ENCODE measurements at places on chromosomes 7 and 10. TPM values are rescaled to one million over a fixed set of nuclear protein-coding genes. Genes with fewer than 3 reads are reported as not detected.

The BHLHA15 gene
- total RNA-seq, result not detected

The AKR1C8 gene
- not detected for total RNA-seq

The CTAGE8 gene
- not detected for total RNA-seq

The SFRP5 gene
- not detected for total RNA-seq

The HIBADH gene
- total RNA-seq, result 36.6 TPM

The SUPV3L1 gene
- 24.4 TPM for total RNA-seq

The CHAT gene
- not detected for total RNA-seq

The ENTPD1 gene
- not detected for total RNA-seq

GRCh38 chr10:71842422-71842821 lies 8.6 kb downstream of the PSAP start:
- H3K4me3 ChIP-seq, result no peak overlapping the region
- no peaks in the 10 kb centered on the region for H3K27me3 ChIP-seq
- H3K36me3 ChIP-seq, result peaks cover 7% of the 10 kb centered on the region
- DNase-seq, result no peak

GRCh38 chr7:71846160-71846559 lies 566.0 kb downstream of the CALN1 start:
- H3K27me3 ChIP-seq, result no peaks in the 10 kb centered on the region
- no peak overlapping the region for H3K4me3 ChIP-seq
- no peak for DNase-seq
- no peaks in the 10 kb centered on the region for H3K36me3 ChIP-seq
- H3K4me1 ChIP-seq, result no peaks in the 10 kb centered on the region

- H3K4me3 ChIP-seq, result peak overlapping the region; percentile 80
- H3K4me1 ChIP-seq, result 0 out of 2 replicates have a peak, but pooled peaks cover 1% of the 10 kb centered on the region
- peak overlapping the region; percentile 81 for H3K27ac ChIP-seq
- H3K36me3 ChIP-seq, result no peaks in the 10 kb centered on the region
- H3K27me3 ChIP-seq, result no peaks in the 10 kb centered on the region
Measured at GRCh38 chr7:155003376-155004214, 671 bp upstream of the PAXIP1 start.

DNA sequence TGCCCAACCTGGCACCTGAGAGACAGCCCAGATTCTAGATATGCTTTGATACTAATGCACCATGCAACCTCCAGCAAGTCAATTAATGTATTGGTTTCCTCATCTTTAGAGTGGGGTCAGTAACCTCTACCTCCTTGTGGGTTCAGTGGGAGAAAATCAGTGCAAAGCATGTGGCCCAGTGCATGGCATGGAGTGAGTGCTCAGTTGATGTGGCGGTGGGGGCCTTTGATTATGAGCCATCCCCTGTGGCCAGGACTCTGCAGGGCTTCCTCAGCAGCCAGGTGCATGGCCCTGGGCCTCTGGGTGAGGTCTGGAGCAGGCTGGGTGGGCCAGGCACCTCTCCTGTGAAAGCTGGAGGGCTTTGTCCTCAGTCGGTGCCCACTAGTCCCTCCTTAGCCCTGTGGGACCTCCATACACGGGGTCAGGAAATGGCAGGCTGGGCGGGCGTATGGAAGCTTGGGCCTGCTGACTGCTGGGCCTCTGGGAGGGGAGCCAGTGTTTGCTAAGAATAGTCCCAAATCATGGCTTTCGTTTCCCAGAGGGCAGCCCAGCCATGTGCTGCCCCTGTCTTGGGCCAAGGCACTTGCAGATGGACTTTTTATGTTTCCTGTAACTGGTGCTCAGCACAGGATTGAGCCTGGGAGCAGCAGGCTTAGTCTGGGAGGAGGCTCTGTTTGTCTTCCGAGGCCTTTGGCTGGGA lies 3.4 kb downstream of the PALD1 start:
- no peak for DNase-seq
- peaks cover 62% of the 10 kb centered on the region for H3K27me3 ChIP-seq
- no peak overlapping the region for H3K27ac ChIP-seq
- no peak overlapping the region for H3K4me3 ChIP-seq
- H3K4me1 ChIP-seq, result no peaks in the 10 kb centered on the region
- H3K36me3 ChIP-seq, result no peaks in the 10 kb centered on the region

DNA sequence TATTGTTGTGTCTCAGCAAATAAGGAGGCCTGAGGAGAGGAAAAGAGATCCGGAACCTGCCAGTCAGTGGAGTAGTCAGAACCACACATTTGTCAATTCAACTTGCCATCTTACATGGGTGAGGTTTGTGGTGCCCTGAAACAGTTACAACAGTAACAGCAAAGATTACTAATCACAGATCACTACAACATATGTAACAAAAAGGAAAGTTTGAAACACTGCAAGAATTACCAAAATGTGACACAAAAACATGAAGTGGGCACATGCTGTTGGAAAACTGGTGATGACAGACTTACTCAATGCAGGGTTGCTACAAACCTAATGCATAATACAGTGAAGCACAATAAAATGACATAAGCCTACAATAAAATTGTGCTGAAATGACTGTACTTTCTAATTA lies 89.4 kb downstream of the LRRN3 start:
- H3K27ac ChIP-seq, result no peak overlapping the region
- no peaks in the 10 kb centered on the region for H3K36me3 ChIP-seq
- no peak overlapping the region for H3K4me3 ChIP-seq
- no peak for DNase-seq

- no peak overlapping the region for H3K4me3 ChIP-seq
- H3K27me3 ChIP-seq, result no peaks in the 10 kb centered on the region
- DNase-seq, result no peak
- no peak overlapping the region for H3K27ac ChIP-seq
- no peaks in the 10 kb centered on the region for H3K36me3 ChIP-seq
Measured at GRCh38 chr10:88076027-88076880, 212.8 kb downstream of the PTEN start.

GRCh38 chr10:58723186-58723585 lies 210.5 kb downstream of the BICC1 start:
- H3K36me3 ChIP-seq, result peaks cover 2% of the 10 kb centered on the region
- H3K4me1 ChIP-seq, result peaks cover 2% of the 10 kb centered on the region
- no peak for DNase-seq
- no peak overlapping the region for H3K27ac ChIP-seq

- H3K27ac ChIP-seq, result no peak overlapping the region
- no peaks in the 10 kb centered on the region for H3K36me3 ChIP-seq
- no peak overlapping the region for H3K4me3 ChIP-seq
- H3K4me1 ChIP-seq, result no peaks in the 10 kb centered on the region
Measured at GRCh38 chr7:20954711-20955619, 168.3 kb upstream of the SP8 start.

GRCh38 chr10:131578472-131578970 lies 267.0 kb upstream of the TCERG1L start:
- DNase-seq, result no peak
- H3K27me3 ChIP-seq, result no peaks in the 10 kb centered on the region
- no peak overlapping the region for H3K4me3 ChIP-seq
- H3K4me1 ChIP-seq, result no peaks in the 10 kb centered on the region

GRCh38 chr7:155425011-155425340 lies 33.0 kb upstream of the EN2 start:
- H3K4me3 ChIP-seq, result no peak overlapping the region
- no peaks in the 10 kb centered on the region for H3K4me1 ChIP-seq
- no peaks in the 10 kb centered on the region for H3K36me3 ChIP-seq
- DNase-seq, result no peak

DNA sequence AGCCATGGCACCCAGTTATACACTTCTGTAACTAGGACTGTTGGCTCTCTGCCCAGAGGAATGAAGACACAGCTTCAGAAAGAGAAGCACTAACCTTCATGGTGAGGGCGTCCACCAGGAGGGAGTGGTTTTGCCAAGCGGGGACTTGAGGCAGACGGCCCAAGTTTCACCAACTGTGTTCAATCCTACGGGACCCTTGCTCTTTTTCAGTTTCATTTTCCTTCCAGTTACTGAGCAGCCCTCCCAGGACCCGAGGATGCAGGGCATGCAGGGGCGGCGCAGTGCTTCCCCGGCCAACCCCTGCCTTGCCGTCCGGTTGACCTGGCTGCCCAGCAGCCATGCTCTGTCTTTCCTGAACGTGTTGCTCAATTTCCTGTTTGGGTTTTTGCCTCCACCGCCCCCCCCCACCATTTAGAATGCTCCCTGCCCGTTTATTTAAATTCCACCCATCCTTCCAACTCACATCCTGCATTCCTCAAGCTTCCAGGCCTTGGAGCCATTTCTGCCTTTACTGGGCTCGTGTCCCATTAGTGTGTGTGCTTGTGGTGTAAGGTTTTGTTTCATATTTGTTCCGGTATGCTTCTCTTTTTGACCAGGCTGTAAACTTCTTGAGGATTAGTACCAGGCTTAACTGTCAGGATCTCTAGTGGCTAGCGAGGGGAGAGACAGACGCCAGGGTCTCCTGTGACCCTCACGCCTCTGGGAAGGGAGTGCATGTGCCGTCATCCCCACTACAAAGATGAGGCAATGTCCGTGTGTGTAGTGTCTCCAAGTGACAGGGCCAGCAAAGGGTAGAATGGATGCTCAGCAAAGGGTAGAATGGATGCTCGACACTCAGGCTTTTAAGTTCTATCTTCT lies 31.6 kb downstream of the IL15RA start:
- H3K27me3 ChIP-seq, result no peaks in the 10 kb centered on the region
- DNase-seq, result peak; percentile 97
- H3K36me3 ChIP-seq, result no peaks in the 10 kb centered on the region
- peaks cover 31% of the 10 kb centered on the region for H3K4me1 ChIP-seq
- H3K27ac ChIP-seq, result peak overlapping the region; percentile 99

GRCh38 chr7:138992052-138992531 lies 10.9 kb upstream of the KIAA1549 start:
- no peak overlapping the region for H3K27ac ChIP-seq
- peaks cover 3% of the 10 kb centered on the region for H3K4me1 ChIP-seq
- peak; percentile 77 for DNase-seq
- no peaks in the 10 kb centered on the region for H3K27me3 ChIP-seq
- no peak overlapping the region for H3K4me3 ChIP-seq
- no peaks in the 10 kb centered on the region for H3K36me3 ChIP-seq

- H3K4me1 ChIP-seq, result peaks cover 7% of the 10 kb centered on the region
- no peak overlapping the region for H3K4me3 ChIP-seq
- no peaks in the 10 kb centered on the region for H3K36me3 ChIP-seq
- DNase-seq, result no peak
- no peaks in the 10 kb centered on the region for H3K27me3 ChIP-seq
- no peak overlapping the region for H3K27ac ChIP-seq
Measured at GRCh38 chr7:133932591-133932990, 194.5 kb upstream of the LRGUK start.

DNA sequence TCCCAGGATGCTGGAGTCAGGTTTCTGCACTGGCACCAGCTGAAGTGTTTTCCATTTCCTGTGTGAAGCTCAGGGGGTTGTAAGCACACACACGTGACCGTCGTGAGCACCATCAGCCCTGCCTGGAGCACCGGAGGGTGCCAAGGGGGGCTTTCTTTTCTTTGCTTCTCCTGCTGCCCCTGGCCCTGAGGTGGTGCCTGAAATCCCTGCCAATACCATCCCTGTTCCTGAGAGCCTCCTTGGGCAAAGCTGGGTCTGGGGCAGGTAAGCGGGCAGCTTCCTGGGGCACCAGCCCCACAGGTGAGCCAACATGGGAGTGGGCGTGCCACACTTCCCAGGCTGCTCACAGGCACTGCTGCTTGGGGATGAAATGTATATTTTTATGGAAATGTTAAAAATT lies 593.6 kb downstream of the DNAJB6 start:
- H3K4me3 ChIP-seq, result no peak overlapping the region
- no peaks in the 10 kb centered on the region for H3K27me3 ChIP-seq
- H3K27ac ChIP-seq, result no peak overlapping the region
- DNase-seq, result no peak

GRCh38 chr10:93072225-93072712 lies 1.4 kb upstream of the CYP26A1 start:
- H3K27ac ChIP-seq, result no peak overlapping the region
- H3K4me3 ChIP-seq, result no peak overlapping the region
- H3K27me3 ChIP-seq, result peaks cover 96% of the 10 kb centered on the region
- H3K36me3 ChIP-seq, result no peaks in the 10 kb centered on the region
- no peak for DNase-seq

DNA sequence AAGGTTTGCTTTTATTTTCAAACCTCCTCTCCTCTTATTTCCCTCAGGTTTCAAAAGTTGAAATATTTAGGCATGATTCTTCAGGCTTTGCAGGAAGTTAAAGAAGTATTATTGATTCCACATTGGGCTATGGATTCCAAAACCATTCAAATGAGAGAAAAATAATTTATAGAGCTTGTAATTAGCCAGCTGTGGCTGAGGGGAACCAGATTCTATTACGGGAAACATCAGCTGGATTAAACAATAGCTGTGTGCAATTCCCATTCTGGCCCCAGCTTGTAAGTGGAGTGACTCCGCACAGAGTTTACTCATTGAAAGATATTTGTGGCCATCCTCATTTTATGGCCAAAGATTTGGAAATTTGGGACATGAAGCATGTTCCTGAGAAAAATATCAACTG lies 77.0 kb upstream of the PHYHIPL start:
- no peak overlapping the region for H3K27ac ChIP-seq
- no peaks in the 10 kb centered on the region for H3K4me1 ChIP-seq
- no peaks in the 10 kb centered on the region for H3K27me3 ChIP-seq
- no peak overlapping the region for H3K4me3 ChIP-seq

DNA sequence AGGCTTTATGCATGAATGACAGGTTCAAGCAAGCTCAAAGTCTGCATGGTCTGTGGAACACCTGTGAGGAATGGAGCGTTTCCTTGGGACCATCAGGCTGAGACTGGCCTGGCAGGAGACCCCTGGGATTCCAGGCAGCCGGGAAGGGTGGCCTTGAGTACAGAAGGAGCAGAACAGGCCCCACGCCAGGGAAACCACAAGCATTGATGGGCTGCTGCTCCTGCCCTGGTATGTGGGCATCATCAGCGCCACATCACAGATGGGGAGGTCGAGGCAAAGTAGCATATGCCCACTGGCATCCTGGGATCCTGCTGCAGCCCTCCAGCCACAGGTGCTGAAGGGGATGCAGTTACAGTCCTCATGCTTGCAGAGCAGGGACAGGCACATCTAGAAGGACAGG lies 40.9 kb downstream of the ANTXRL start:
- no peak for DNase-seq
- peaks cover 5% of the 10 kb centered on the region for H3K4me1 ChIP-seq
- peaks cover 13% of the 10 kb centered on the region for H3K27me3 ChIP-seq
- H3K27ac ChIP-seq, result no peak overlapping the region
- no peak overlapping the region for H3K4me3 ChIP-seq

GRCh38 chr7:1054861-1055450 lies 10.6 kb downstream of the GPR146 start:
- no peak overlapping the region for H3K4me3 ChIP-seq
- DNase-seq, result peak; percentile 26
- H3K36me3 ChIP-seq, result peaks cover 3% of the 10 kb centered on the region
- peaks cover 7% of the 10 kb centered on the region for H3K4me1 ChIP-seq
- no peaks in the 10 kb centered on the region for H3K27me3 ChIP-seq
- H3K27ac ChIP-seq, result no peak overlapping the region

- no peak for DNase-seq
- H3K27me3 ChIP-seq, result peaks cover 31% of the 10 kb centered on the region
- no peaks in the 10 kb centered on the region for H3K36me3 ChIP-seq
- no peak overlapping the region for H3K4me3 ChIP-seq
- peaks cover 3% of the 10 kb centered on the region for H3K4me1 ChIP-seq
Measured at GRCh38 chr10:72034040-72034499, 54.3 kb downstream of the SPOCK2 start.

- H3K36me3 ChIP-seq, result no peaks in the 10 kb centered on the region
- H3K27ac ChIP-seq, result no peak overlapping the region
- DNase-seq, result no peak
- no peak overlapping the region for H3K4me3 ChIP-seq
- H3K27me3 ChIP-seq, result no peaks in the 10 kb centered on the region
- no peaks in the 10 kb centered on the region for H3K4me1 ChIP-seq
Measured at GRCh38 chr7:69445541-69445940, 152.7 kb upstream of the AUTS2 start.

- peaks cover 1% of the 10 kb centered on the region for H3K4me1 ChIP-seq
- no peak overlapping the region for H3K27ac ChIP-seq
- no peak overlapping the region for H3K4me3 ChIP-seq
- peaks cover 97% of the 10 kb centered on the region for H3K27me3 ChIP-seq
Measured at GRCh38 chr7:27189997-27190748, 5.1 kb upstream of the HOXA11 start.
